ENCODE measurements at places on chromosomes 16 and 17.

- no peak for DNase-seq
Measured at GRCh38 chr17:64083563-64084085, 46.3 kb downstream of the ERN1 start.

DNA sequence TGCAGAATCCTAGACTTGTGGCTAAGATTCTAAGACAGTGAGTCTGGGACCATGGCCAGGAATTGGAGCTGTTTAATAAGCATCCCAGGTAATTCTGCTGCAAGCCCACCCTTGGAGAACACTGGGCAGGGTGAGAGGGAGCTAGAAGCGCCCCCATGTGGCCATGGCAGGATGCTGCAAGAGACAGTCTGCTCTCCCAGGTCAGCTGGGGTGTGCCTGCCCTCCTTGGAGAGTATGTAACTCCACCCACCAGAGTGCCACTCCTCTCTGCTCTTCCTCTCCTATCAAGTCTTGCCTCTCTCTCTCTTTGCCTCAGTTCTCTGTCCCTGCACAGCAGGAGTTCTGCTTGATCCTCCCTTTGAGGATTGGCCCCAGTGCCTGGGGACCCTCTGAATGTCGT lies 14.9 kb downstream of the RCVRN start:
- no peak for DNase-seq

DNA sequence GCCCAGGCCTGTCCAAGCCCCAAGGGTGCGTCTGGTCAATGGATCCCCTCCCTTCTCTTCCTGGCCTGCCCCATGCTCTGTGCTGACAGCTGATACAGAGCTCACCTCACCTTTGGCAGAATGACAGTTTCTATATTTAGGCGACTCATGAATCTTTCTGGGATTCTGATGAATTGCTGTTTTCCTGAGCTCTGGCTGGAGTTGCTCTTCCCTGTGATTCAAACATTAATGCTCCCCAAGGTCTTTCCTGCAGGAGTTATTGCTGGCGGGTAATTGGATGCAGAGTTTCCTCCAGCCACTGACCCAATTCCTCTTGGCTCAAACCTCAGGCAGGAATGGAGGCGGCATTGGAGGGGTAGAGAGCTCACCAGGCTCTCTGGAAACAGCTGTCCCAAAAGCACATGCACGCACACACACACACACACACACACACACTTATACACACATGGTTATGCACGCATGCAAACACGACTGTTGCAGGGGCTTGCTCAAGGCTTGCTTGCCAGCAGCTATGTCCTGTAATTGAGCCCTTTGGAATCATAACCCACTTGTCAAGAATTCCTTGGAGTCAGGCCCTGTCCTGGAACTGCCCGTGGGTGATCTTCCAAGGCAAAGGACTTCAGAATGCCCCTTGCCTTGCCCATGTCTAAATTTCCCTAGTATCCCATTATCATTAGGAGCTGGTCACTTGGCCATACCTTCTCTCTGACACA lies 128.8 kb downstream of the ASIC2 start:
- DNase-seq = no peak

DNA sequence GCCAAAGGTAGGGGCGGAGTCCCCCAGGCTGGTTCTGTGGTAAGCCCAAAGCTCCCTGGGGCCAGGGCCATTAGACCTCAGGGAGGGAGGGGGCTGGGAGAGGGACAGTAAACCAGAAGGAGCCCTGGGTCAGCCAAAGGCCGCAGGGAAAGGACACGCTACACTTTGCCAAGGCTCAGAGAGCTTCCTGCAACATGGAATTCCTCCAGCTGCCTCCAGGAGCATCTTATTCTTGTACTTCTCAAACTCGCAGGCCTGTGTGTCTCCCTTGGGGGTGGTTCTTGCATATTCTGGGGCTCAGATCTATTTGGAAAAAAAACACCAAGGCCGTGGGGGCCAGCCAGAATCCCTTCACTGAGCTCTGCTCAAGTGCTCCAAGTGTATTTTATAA lies 25.1 kb downstream of the AKAP1 start:
- DNase-seq = no peak

GRCh38 chr16:75279305-75279704 lies 27.9 kb upstream of the BCAR1 start:
- DNase-seq = no peak

GRCh38 chr17:37847811-37848331 lies 76.3 kb upstream of the TBC1D3K start:
- DNase-seq = no peak

DNA sequence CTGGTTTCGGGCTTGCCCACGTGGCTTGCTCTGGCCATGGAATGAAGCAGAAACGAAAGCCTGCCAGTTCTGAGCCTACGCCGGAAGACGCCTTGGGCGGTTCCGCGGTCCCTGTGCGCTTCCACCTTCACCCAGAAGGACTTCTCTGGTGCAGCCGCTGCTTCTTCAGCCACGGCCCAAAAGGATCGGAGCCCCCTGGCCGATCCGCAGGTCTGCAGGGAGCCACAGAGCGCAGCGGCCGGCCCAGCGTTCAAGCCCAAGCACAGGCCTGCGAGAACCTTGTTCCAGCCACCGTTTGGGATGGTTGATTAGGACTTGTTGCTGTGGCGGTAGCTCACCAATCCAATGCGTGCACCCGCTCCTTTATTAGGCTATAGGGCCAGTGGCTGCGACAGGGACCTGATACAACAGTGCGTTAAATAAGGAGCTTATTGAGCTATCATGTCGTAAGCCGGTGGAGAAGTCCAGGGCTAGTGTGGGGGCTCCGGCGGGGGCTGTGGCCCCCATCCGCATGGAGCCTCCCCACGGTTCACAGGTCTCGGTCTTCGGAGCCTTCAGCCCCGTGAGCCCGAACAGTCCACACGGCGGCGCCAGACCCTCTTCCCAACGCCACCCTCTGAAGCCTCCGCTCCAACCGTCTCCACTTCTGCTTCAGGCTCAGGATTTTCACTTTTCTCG lies 10.2 kb upstream of the MPP2 start:
- DNase-seq = peak; percentile 55

GRCh38 chr16:4803401-4803844 lies 990 bp upstream of the ROGDI start:
- DNase-seq = no peak

GRCh38 chr17:6427279-6427781 lies 7.6 kb downstream of the AIPL1 start:
- peak; percentile 66 for DNase-seq

DNA sequence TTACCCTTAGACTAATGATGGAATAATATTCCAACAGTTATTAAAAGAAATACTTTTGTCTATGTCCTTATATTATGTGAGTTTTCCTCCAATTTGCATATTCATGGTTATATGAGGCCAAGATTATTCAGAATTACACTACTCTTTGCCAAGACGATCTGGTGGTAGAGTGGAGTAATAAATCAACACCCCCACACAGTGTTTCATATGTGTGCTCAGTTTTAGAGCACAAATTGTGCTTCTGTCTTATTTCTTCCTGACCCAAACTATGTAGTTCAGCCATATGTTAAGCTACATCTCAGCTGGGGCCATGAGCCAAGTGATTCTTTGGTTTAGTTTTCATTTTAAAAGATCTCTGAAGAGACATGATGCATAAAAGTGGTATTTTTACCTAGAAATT lies 26.9 kb upstream of the PPM1E start:
- no peak for DNase-seq

DNA sequence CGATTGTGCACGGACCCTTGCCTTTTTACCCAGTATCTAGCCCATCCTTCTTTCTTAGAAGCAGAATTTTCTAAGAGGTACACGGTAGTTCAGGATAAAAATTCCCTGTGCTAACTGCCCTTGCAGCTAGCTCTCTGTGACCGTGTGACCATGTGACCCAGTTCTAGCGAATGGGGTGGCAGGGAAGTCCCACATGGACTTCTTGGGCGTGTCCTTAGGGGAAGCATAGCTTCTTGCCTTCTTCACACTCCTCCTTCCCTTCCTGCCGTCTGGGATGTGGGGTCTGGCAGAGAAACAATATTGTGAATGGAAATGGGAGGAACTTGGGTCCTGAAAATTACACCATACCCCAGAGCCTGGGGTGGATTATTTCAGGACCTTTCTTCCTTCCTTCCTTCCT lies 670.7 kb downstream of the MAF start:
- DNase-seq = no peak

- DNase-seq = no peak
Measured at GRCh38 chr17:82252511-82253178, 20.9 kb downstream of the CSNK1D start.

DNA sequence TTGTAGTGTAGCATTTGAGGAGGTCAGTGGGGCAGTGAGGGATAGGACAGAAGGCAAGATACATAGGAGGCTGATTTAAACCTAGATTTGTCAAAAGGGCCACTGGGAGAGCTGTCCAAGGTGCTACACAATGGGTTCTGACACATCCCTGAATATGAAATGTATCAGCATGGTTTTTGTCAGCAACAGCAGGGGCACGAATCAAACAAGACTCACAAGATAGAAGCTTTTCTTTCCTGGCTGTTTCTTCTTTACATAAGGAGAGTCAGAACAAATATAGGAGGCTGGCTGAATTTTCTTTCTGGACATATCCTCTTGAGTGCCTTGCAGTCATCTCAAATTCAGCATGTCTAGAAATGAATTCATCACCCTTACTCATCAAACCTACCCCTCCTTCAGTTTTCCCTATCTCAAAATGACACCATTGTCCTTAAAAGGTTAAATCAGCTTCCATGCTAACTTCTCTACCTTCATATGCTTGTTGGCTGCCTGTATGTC lies 130.5 kb downstream of the NPIPB5 start:
- DNase-seq = no peak

GRCh38 chr16:27458258-27458657 lies 56.3 kb downstream of the IL21R start:
- no peak for DNase-seq

DNA sequence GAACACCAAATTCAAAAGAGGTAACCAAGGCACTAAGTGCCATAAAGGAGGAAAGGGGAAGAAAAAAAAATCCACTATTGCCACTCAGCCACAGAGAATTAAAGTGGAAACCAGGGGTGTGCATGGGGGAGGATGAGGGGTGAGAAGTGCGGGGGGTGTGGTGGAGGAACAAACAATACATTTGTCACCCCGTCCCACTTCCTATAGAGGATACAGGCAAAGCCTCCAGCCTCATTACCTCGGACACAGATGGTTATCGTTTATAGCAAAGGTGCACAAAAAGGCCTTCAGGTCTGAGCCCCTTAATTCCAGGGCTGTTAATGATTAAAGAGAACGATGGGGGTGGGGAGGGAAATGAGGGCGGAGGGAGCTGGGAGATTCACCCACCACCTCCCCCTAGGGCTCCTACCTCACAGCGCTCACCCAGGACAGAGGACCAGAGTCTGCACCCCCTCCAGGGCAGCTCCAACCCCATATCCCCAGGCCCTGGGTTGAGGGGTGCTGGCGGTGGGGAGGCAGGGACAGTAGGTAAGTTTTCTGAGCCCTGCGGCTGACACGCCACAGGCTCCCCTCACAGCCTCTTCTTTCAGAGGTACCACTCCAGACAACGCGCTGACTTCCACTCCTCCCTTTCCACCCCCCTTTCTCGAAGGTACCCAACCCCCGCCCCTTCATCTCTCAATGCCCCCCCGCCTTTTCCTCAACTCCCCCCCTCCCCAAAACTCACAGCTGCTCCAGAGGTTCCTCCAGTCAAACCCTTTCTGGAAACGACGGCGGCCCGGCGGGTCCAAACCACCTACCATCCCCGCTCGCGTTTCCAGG lies 470 bp downstream of the DCUN1D3 start:
- peak; percentile 30 for DNase-seq

DNA sequence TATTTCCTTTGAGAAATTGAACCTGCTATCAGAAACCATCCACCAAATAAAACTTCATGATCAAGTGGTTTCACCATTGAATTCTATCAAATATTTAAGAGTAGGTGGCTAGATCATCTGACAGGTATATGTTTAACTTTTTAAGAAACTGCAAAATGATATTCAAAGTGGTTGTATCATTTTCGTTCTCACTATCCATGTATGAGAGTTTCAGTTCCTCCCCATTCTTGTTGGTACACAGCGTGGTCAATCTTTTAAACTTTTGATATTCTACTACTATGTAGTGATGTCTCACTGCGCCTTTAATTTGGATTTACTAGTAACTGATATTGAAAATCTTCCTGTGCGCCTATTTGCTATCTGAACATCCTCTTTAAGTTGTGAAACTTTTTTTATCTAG lies 163.7 kb downstream of the CYB561 start:
- no peak for DNase-seq

DNA sequence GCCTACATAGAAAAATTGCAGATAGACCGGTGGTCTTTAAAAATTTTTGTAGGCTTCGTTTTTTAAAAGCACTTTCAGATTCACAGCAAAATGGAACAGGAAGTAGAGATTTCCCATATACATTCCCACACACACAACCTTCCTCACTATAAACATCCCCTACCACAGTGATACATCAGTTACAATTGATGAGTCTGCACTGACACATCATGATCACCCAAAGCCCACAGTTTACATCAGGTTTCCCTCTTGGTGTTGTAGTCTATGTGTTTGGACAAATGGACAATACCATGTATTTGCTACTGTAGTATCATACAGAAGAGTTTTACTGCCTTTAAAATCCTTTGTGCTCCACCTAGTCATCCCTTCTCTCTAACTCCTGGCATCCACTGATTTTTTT lies 113.9 kb upstream of the ADAMTS18 start:
- no peak for DNase-seq

DNA sequence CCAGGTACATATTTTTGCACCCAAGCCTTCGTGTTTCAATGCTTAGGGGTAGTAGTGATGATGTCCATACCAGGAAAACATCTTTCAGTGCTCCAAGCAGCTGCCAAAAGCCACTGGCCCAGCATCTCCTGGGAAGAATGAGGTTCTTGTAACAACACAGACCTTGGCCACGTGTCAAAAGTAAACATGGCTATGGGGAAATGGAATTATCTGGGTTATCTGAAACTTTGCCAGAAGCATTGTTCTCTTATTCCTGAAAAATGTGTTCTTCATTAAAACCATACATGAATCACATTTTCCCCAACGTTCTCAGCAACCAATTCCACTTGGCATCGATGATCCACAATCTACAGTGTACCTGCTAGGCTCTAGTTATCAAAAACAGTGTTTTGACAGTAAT lies 524.2 kb upstream of the EEF2KMT start:
- no peak for DNase-seq

GRCh38 chr16:50265716-50266336 lies 525 bp upstream of the ADCY7 start:
- no peak for DNase-seq

Measured in CD4-positive, alpha-beta T cell treated with Interleukin-21 for 1 hour (primary cell).